ENCODE measurements at places on chromosomes 2 and 18.

DNA sequence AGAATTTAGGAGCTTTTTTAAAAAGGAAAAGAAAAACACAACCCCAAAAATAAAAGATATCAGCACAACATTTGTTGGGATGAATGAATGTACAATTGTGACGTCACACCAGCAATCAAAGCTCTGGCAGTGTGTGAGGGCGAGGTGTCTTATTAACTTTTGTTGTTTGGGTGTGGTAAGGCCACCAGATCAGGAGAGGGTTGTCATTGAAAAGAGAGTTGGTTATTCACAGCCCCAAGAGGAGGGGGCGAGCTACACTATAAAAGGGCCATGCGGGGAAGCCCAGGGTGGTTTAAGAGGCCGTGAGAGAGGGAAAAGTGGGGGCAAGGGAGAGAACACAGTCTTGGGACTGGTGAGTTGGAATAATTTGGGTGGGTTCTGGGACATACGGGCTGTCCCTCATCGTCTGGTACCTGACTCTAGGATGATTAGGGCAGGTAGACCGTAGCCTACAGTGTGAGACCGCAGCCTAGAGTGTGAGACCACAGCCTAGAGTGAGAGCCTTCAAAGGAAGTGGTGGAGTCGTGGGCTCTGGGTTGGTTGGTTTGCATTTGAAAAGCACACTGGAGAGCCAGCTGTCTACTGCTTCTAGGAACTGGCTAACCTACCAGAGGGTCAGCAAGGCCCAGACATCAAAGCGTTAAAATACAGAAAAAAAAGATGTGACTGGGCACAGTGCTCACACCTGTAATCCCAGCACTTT is 128.4 kb downstream of the INO80D start:
- DNase-seq, result no peak

DNA sequence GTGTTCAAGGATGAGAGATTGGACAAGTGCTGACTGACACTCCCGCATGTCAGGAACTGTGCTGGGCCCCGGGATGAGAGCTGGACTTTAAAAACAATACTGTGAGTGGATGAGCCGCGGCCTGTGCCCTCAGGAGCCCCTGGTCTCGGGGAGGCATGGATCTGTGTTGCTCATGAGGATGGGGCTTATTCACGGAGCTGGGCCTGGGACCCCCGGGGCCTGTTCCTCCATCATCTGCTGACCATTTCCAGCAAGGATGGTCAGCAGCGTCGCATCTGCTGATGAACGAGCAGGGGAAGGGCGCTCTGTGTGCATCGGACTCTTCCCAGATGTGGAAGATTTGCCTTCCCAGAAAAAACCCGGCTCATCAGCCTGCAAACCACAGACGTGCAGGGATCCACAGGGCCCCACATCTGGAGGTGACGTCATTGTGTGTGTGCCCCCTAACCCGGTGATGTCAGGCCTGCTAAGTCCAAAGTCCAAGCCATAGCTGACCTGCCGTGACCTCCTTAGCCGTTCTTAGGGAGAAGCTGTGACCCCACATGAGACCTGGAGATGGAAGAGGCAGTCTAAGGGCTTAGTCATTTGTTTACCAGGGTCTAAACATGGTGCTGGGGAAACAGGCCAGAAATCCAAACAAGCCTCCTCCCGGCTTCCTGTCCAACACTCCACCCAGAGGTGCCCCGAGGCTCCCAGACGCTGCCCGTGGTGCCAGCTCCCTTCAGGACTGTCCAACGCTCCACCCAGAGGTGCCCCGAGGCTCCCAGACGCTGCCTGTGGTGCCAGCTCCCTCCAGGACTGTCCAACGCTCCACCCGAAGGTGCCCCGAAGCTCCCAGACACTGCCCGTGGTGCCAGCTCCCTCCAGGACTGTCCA is 143.9 kb downstream of the PXDN start:
- no peak for DNase-seq

- DNase-seq, result peak; percentile 96
Observed at GRCh38 chr2:180644709-180645108, 335.7 kb upstream of the UBE2E3 start.

- peak; percentile 60 for DNase-seq
Observed at GRCh38 chr2:239267288-239267951, 133.4 kb downstream of the HDAC4 start.

- no peak for DNase-seq
Observed at GRCh38 chr18:13493725-13494124, 232.6 kb downstream of the FAM210A start.

DNA sequence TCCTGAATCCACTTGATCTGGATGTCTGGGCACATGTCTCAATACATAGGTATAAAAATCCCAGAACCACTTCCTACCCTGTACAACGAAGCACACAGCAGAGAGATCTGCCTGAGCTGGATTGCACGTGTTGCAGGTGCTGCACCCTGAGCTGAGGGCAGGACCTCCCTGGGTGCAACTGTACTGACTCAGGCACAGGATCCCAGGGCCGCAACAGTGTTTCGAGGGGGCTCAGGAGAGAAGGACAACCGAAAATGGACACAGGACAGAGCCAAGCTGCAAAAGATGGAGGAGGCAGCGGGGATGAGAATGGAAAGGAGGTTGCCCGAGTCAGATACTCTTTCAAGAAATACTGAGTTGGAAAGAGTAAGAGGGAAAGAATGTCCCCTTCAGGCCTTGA is 354.1 kb downstream of the EIPR1 start:
- DNase-seq, result no peak

DNA sequence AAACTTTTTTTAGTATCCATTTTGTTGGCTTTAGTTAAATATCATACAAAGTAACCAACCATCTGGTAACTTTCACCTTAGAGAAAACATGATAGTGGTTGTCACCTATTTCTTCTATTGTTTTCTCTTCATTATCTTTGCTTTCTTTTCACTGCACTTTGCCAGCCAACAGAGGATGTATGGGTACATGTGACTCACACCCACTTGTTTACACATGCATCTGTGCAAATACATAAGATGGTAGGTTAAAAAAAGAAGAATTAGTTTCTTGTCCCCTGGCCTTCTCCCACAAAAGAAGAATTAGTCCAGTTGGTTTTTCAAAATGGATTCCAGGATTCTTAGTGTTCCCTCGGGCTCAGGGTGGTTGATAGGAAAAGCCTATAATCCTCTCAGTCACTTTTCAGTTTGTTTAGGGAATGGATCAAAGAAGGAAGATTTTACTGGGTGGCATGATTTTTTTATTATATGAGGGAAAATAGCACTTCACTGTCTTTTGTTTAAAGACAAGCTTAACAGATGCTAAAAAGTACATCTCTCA is 46.6 kb downstream of the CDK15 start:
- peak; percentile 18 for DNase-seq

DNA sequence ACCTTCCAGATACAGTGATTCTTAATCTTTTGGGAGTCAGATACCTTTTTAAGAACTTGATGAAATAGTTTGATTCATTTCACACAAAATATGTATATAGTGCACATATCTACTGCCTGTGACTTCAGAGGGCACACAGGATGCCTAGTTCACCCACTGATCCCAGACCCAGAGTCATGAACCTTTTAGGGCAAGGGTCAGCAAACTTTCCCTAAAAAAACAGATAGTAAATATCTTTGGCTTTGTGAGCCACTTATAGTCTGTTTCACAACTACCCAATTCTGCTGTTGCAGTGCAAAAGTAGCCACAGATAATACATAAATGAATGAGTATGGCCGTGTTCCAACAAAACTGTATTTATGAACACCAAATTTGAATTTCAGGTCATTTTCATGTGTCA is 124.9 kb downstream of the ANKRD44 start:
- no peak for DNase-seq

DNA sequence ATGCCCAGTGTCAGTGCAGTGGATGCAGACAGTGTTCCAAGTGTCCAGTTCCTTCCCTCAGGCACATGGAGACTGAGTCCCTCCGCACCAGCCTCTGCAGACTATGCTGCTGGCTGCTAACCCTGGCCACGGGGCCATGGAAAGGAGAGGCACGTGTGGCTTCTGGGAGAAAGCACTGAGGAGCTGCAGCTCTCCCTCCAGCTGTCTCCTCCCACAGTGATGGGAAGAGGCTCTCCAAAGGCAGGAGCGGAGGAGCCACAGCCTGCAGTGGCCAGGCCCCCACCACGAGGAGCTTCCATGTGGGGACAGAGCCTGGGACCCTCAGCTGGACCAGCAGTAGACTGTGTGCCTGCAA is 141.1 kb downstream of the NDUFA10 start:
- DNase-seq, result no peak

GRCh38 chr2:152344579-152345195 is 9.7 kb downstream of the FMNL2 start:
- no peak for DNase-seq

- peak; percentile 68 for DNase-seq
Observed at GRCh38 chr2:10658914-10659257, 30.9 kb downstream of the NOL10 start.

DNA sequence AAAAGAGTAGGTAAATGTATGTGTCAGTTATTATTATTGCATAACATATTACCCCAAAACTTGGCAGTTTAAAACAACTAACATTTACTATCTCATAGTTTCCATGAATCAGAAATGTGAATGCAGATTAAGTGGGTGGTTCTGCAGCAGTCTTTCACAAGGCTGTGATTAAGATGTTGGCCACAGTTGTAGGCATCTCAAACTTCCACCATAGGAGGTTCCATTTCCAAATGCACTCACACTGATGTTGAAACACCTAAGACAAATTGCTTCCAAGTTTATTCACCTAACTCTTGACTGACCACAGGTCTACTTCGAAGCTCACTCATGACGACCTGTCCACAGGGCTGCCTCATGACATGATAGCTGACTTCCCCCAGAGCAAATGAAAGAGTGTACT is 360.8 kb downstream of the GRB14 start:
- DNase-seq, result no peak

DNA sequence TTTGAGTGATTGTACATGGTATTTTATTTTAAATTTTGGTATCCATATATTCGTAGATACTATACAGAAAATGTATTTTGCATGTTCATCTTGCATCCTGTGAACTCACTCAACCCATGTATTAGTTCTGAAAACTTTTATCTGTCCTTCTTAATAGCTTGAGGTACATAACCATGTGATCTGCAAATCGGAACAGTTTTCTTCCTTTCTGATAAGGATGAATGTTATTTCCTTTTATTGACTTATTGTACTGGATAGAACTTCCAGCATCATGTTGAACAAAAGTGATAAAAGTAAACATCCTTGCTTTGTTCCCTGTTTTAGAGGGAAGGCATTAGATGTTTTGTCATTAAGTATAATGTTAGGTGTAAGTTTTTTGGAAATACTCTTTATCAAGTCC is 554.7 kb downstream of the GALR1 start:
- no peak for DNase-seq

- no peak for DNase-seq
Observed at GRCh38 chr2:128465246-128466170, 146.8 kb upstream of the HS6ST1 start.

DNA sequence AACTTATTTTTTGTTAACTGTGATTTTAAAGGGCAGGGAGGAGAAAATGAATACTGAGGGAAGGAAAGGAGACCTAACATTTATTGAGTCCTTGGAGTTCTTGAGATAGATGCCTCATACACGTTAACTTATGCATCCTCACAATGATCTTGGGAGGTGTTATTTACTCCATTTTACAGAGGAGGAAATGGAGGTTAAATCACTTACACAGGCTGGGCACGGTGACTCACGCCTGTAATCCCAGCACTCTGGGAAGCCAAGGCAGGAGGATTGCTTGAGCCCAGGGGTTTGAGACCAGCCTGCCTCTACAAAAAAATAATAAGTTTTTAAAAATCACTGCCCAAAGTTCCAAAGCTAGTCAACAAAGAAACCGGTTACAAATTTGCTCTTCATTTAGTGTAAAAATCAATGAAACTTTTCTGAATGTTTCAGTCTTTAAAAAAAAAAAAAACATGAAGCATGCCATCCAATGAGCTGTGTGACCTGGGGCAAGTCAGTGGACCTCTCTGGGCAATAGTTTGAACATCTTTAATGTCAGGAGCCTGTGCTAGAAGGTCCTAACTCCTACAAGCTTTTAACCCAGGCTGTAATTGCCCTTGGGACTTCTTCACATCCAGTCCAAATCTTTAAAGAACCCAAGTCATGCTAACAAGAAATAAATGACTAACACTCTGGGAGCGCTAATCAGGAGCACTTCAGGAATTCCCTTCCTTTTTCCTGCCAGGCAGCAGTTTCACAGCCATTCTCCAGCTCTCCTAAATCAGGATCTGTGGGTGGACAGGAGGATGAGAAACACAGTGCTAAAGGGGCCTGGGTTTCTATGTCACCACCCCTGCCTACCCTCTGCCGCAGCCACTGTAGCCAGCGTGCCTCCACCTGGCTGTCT is 176.4 kb downstream of the TMEM247 start:
- no peak for DNase-seq

- no peak for DNase-seq
Observed at GRCh38 chr2:6972067-6972710, 55.0 kb downstream of the RNF144A start.

DNA sequence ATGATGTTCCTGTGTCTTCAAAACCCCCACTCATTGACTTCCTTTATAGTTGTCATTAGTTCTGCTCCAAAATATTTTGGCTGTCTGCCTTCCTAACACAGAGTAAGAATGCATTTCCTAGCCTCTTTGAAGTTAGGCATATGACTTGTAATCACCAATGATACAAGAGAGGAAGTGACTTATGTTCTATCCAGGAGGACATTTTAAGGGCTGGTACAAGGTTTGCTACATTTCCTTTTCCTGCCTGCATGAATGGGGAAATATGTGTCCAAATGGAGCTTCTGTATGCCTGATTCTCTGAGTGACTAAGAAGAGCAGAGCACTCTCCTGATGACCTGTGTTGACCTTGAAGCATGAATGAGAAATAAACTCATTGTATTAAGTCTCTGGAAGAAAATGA is 115.1 kb downstream of the PLCL1 start:
- no peak for DNase-seq

- DNase-seq, result no peak
Observed at GRCh38 chr2:173075056-173075780, 428 bp upstream of the MAP3K20 start.

DNA sequence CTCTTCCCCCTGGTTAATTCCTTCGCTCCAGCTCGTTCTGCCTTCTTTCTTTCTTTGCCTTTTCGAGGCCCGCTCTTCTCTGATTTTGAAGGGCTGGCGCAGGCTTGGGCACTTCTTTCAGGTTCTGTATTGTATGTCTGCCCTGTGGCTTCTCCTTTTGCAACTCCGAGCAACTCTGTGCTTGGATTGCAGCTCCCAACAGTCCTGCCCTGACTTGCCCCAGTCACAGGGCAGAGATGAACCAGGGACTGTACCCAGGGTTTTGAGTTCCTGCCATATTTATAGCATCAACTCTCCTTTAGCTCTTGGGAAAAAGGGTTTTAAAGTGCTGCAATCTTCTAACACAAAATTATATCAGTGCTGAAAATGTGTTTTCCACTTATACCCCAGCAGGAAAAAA is 31.1 kb upstream of the CD8A start:
- no peak for DNase-seq
